ENCODE measurements at places on chromosomes 16 and 17.

GRCh38 chr16:26363581-26363980, 671.8 kb downstream of the HS3ST4 start:
- DNase-seq, result no peak

- DNase-seq, result no peak
Observed at GRCh38 chr16:55527885-55528284, 19.0 kb downstream of the LPCAT2 start.

DNA sequence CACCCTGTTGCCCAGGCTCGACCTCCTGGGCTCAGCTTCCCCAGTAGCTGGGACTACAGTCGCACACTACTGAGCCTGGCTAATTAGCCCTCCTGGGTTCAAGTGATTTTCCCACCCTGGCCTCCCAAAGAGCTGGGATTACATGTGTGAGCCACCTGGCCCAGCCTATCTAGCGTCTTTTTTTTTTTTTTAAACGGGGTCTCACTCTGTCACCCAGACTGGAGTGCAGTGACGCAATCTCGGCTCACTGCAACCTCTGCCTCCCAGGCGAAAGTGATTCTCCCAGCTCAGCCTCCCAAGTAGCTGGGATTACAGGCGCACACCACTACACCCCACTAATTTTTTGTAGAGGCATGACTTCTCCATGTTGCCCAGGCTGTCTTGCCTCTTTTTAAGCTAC, 33.3 kb downstream of the GLG1 start:
- DNase-seq, result no peak

DNA sequence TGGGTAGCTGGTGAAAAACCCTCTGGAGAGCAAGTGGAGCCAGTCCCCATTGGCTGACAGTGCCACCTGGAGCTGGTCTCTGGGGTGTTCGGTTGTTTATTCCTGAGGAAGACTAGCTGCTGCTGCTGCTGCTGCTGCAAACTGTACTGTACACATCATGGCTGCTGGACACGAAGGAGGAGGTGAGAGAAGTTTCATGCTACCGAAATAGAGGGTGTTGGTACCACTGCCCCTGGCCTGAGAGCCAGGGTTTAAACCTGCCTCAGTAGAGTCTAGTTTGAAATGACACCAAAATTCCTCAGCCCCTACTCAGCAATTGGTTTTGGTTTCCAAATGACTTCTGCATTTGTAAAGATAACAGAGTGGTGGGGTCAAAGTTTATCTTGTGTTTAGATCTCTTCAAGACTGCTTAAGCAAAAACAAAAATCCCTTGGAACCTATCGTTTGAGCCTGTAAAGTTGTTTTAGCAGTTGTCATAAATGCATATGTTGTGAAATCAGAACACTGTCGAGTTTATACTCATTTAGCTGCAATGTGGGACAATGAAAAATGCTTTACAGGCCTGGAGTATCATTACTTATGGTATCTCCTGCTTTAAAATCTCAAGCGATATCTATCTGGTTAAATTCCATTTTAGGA, 40.8 kb downstream of the CYB5B start:
- no peak for DNase-seq

DNA sequence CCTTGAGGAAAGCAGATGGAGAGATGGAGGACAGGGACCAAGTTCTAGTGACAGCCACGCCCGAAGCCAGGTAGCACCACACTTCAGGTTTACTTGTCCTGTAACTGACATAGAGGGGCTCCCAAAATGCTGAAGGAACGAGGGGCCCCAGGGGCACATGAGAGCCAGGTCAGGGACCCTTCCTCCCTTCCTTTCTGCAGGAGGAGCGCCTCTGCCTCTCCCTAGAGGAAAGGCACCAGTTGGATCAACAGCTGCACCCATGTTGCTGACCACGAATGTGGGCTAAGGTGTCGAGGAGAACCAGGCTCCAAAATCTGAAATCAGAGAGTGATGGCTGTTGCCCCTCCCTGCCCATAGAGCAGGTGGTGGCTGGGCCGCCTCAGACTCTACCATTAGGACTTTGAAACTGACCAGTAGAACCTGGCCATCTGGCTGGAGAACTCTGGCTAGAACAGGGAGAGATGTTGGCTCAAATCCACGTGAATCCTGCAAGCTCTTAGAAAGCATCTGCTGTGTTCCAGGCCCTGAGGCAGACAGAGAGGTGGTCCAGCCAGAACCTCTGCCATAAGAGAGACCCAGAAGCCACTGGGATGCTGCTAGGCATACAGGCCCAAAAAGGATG, 218.8 kb downstream of the KATNIP start:
- no peak for DNase-seq
